NCI-H1436 (cell line): ENCODE measurements at places on chromosomes 1 and 21.

- DNase-seq: no peak
Measured at GRCh38 chr1:198040880-198041279, 115.9 kb upstream of the NEK7 start.

DNA sequence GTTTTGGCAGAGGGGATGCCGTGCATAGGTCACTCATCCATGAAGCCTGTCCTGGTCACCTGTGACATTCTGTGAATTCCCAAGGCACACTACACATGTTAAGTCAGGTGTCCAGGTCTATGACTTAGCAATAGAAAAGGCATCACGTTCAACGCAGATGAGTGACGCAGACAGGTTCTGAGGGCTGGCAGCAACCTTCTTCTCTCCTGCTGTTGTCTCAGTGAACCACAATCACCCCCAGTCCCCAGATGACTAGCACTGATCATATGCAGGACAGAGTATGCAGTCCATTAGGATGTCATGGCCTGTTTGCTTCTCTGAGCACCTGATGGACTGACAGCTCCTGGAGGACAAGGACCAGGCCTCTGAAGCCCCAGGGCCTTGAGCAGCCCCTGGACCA is 157.8 kb upstream of the KAZN start:
- no peak for DNase-seq

DNA sequence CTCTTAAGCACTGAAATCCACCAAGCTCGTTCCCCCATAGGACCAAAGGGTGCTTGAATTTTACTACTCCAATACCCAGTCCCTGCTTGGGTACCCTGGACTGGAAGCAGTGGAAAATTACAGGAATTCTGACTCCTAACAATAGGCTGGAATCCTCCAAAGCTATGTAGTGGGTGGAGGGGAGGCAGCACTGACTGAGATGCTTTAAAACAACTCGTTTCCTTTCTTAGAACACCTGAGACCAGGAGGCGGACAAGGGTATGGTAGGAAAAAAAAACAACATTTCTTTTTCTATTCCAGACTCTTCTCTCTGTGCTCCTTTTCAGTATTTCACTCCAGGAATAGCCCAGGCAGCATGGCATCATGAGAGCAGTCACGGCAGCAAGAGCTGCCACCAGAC is 2.3 kb downstream of the PEF1 start:
- DNase-seq: no peak

DNA sequence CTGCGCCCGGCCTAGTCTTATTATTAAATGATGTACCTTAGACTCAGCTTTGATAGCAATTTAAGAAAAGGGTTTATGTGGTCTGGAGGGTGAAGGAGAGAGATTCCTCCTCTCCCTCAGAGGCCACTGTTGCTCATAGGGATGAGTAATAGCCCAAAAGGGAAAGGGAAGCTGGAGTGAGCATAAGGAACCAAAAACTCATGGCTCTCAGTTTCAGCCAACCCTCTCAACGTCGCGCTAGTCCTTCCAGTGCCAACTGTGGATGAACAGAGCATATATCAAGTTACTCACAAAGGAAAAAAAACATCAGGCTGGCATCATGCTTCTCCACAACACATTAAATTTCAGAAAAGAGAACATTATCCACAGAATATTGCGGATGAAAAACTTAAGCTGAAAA is 8.3 kb upstream of the GPR89B start:
- DNase-seq: no peak

DNA sequence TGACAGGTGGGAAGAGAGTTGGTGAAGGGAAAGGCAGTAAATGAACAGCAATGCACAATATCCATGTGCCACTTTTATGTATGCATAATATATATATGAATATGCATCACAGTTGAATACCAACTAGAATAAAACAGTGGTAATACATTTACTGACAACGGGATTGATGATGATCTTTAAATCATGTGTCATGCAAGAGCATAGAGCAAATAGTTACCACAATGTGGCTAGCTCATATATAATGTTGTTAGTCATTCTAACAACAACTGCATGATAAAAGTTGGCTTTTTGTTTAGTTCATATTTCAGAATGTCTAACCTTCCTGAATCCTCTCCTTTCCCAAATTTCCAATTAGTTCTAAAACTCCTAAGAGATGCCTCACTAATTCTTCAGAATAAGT is 46.4 kb downstream of the GORAB start:
- DNase-seq: no peak

GRCh38 chr1:107499139-107499744 is 358.4 kb downstream of the NTNG1 start:
- no peak for DNase-seq

DNA sequence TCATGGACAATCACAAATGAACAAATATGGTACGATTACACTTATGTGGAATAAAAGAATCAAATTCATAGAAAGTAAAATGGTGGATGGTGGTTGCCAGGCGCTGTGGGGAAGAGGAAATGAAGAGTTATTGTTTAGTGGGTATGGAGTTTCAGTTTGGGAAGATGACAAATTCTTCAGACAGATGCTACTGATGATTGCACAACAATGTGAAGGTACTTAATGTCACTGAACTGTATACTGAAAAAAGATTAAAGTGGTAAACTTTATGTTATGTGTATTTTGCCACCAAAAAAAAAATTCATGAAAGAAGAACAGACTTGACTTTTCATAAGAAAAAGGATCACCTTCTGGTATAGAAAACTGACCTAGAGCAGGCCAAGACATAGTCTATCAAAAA is 745.6 kb upstream of the CXADR start:
- no peak for DNase-seq

- DNase-seq: no peak
Measured at GRCh38 chr1:193432979-193433587, 246.7 kb upstream of the B3GALT2 start.

DNA sequence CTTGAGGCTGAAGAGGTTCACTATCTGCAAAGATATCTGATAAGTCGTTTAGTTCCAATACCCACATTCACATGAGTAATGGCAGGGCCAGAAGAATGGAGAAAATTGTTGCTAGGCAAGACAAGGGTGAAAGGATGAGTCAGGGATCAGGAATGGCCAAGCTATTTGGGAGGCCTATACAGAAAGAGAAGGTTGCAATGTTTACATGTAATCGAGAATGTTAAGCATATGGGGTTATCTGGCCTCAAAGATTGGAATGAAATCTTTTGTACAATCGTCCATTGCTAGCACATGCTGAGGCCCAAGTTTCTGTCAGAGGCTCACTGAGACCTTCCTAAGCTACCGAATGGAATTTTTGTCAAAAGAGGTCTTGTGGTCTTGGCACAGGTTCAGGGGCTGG is 299.9 kb upstream of the PLD5 start:
- no peak for DNase-seq
